ENCODE measurements at places on chromosomes 13 and 19.

GRCh38 chr13:99389520-99390304 is 82.5 kb upstream of the GPR183 start:
- DNase-seq = no peak

GRCh38 chr13:93425411-93425810 is 198.8 kb downstream of the GPC6 start:
- DNase-seq = no peak

DNA sequence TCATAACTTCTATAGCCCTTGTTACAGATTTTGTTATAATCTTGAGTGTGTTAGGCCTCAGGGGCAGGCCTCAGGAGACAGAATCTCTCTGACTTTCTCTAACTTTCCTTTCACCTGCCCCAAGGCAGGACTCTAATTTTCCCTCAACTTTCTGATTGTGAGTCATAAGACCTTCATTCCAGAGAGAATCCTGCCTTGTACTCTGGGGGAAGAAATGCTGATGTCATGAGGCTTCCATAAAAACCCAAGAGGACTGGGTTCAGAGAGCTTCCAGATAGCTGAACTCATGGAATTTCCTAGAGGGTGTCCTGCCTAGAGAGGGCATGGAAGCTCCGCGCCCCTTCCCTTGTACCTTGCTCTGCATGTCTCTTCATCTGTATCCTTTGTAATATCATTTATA is 5.3 kb upstream of the KBTBD6 start:
- DNase-seq = no peak

DNA sequence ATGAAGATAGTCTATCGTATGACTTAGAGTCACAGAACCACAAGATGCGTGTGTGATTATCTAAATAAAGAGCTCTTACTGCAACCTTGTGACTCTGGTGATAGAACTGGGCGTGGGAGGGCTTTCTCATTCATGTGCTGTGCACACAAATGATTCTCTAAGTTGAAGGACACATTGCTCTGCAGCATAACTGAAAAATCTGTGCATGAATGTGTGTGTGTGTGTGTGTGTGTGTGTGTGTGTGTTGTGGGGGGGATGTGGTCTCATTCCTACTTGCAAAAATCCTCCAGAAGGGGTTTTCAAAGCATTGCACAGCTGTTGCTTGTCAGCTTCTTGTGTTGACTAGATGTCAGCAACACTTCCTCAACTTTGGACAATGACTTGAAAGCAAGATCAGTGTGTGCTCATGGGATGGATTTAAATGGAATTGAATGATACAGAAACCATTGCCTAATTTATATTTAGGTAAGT is 22.4 kb downstream of the LRCH1 start:
- no peak for DNase-seq

DNA sequence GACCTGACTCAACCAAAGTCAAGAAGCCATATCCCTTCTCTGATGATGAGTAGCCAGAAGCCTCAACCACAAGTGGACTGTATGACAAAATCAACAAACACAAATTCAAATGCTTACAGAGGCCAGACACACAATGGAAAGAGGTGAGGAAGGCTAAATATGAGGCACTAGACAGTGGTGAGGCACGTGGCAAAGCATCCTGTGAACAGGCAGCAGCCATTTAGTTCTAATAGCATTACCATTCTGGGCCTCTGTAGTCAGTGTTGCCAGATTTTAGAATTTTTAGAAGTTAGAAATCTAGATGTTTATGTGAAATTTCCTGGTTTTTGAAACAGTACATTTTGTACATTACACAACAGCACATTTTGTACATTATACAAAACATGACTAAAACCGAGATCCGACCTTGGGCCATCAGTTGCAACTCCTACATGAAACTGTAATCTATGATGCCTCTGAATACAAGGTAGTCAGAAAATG is 403.3 kb downstream of the COG6 start:
- DNase-seq = no peak

GRCh38 chr13:102141625-102142472 is 260.0 kb downstream of the FGF14 start:
- no peak for DNase-seq

DNA sequence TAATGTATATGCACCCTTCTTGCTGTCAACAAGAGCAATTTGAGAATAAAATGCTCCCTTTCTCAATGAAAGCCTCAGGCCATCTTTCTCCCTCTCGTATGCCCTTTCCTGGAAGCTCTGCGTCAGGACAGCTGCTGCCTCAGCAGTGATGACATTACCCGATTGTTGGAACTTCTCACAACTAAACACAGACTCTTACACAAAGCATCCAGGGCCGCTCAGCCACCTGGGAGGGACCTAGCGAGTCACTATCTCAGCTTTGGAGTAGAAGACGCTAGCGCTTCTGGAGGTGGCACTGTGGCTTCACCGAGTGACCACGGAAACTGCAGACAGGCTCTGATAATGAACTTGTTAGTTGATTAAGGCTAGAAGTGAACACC is 153.2 kb upstream of the SOX1 start:
- DNase-seq = no peak

- DNase-seq = no peak
Measured at GRCh38 chr19:5832061-5832460, 7.4 kb downstream of the FUT6 start.

DNA sequence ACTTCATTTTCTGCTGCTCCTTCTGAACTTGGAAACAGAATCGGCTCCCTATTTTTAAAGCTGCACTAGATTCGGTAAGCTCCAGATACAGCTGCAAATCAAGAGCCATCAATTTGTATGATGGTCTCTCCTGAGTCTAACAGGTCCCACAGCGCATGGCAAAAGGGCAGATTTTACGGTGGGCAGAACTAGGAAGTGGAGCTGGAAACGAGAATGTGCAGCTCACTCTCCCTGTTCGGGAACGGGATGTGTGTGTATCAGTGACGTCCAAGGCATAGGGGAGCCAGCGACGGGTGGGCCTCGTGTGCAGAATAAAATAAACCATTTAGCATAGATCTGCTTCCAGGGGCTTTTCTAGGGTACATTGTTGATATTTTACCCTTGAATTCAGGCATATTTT is 74.2 kb downstream of the COL4A1 start:
- DNase-seq = no peak

DNA sequence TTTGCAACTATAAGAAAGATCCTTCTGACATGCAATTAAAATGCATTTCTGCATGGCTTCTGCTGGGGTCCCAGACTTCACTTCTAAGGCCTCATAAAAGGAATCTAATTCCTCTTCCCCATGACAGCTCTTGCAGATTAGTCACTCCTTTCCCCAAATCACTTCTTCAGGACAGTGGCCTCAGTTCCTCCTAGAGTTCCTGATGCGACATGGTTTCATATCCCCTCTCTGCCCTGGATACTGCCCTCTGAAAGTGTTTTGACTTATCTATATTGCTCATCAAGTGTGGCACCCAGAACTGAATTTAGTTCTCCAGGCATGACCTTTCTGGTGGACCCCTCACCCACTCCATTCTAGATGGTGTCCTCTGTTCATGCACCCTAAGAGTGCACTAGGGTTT is 238.1 kb downstream of the FOXO1 start:
- no peak for DNase-seq

- no peak for DNase-seq
Measured at GRCh38 chr13:61531383-61532065, 115.9 kb upstream of the PCDH20 start.

DNA sequence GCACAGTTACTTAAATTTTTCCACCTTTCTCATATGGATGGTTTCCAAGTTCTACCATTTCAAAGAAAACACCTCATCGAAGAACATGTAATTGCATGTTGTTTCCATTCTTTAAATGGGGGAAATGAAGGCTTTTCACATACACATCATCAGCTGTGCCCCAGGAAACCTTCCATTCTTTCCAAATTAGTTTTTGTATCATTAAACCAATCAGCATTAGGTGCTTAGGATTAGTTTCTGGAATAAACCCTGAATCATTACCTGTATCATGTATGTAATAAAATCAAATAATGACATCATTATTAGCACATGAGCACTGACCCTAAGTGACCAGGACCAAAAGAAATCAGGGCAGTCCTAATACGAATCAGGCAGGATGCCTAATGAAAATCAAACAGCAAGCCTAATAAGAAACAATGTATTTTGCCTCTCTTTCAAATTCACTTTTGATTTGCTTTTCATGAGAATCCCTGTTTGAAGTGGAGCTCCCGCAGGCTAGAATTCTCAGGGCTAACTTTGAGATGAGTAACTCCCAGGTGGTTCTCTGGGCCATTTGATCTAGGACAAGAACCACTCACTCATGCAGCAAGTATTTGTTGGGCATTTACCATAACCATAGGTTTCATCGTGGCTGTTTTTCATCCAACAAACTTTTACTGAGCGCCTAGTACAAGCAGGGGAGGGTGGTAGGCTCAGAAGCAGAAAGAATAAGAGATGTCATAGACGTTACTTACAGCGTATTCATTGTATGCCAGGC is 89.2 kb downstream of the MZT1 start:
- no peak for DNase-seq

GRCh38 chr19:14689598-14690503 is at the start of gene ZNF333:
Gene ZNF333, plus strand, starts transcription at chr19:14690048. Its CDS starts 3,444 bp downstream, at chr19:14693492.
- peak; percentile 50 for DNase-seq

GRCh38 chr19:45180936-45181335 is 2.4 kb downstream of the BLOC1S3 start:
- no peak for DNase-seq

DNA sequence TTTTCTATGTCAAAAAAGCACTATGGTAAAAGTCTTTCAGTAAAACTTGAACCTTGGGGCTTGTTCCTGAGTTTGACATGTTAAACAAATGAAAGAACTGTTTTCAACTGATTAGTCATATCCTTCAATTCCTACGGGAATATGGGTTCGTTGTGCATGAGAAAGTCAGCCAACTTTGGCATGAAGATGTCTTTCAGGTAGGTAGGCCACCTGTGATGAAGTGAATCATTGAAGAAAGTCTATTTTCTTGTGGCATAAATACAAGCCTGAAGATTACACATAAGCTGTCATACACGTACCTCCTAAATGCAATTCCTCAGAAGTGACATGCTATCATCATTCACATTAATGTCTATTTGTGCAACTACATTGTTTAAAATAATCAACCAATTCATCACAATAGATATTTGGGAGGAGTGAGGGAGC is 513.0 kb downstream of the IRS2 start:
- no peak for DNase-seq

DNA sequence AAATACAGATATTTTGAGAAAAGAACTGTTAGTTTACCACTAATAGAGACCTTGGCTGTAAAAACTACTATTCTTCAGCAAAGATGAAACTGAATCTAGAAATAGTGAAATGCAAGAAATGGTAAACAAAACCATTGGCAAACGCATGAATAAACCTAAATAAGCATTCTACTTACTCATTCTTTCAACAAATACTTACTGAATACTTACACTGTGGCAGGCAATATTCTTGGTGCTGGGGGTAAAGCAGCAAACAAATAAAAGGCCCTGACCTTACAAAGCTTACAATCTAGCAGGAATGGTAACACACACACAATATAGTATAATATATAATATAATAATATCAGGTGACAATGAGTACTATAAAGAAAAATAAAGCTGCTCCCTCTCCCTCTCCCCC is 38.7 kb downstream of the KATNAL1 start:
- no peak for DNase-seq

- DNase-seq = no peak
Measured at GRCh38 chr13:21897161-21897560, 226.3 kb downstream of the FGF9 start.

DNA sequence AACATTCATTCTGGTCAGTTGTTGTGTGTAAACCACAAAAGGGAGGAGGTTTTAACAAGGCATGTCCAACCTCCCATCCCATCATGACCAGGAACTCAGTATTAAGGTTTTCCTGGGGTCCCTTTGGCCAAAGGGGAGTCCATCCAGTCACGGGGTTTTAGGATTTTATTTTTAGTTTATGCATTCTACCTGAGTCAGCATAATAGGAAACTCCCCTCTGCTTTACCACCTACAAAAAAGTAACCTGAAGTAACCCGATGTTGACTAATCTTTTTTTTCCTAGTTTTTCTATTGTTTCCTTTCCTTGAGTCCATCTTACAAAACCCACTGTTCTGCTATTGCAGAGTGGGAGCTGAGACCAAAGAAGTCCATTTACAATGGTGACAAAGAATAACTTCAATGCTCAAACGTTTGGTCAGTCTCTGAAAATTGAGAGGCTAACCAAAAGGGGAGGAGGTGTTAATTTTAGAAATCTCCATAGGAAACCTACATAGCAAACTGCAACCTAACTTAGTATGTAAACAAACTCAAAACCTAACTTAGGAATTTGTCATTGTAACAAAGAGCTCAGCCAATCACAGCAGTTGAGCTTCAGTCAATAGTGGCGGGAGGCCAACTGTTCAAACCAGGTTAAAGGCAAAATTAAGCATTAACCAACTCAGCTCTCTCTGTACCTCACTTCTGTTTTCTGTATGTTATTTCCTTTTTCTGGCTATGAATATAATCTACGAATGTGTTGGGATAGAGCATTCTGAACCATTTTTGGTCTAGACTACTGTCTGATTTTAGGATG is 1954.1 kb downstream of the PCDH9 start:
- DNase-seq = no peak

GRCh38 chr13:50928102-50928501 is 18.5 kb downstream of the RNASEH2B start:
- DNase-seq = no peak

GRCh38 chr19:37551129-37551993 is 43.2 kb downstream of the ZNF571 start:
- DNase-seq = no peak

- no peak for DNase-seq
Measured at GRCh38 chr13:41416276-41416675, 41.1 kb upstream of the RGCC start.

DNA sequence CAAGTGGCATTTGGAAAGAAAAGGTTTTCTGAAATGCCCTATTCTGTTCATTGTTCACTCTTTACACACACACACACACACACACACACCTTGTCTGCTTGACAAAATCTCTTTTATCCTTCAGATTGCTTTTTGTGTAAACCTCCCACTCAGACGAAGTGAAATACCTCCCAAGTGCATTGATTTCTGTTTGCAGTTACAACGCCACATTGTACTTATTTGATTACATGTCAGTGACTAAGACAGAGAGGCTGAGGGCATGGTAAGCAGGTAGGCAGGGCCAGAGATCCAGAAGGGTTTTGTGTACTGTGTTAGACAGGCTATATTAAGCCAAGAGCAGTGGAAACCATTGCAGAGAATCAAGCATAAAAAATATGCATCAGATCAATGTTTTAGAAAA is 561.8 kb downstream of the GPC6 start:
- DNase-seq = no peak

GRCh38 chr19:23263870-23264590 is 13.8 kb upstream of the ZNF724 start:
- no peak for DNase-seq

GRCh38 chr13:65488606-65489005 is 1741.5 kb downstream of the PCDH9 start:
- DNase-seq = no peak

GRCh38 chr19:4378886-4379285 is 21.5 kb downstream of the SH3GL1 start:
- no peak for DNase-seq

DNA sequence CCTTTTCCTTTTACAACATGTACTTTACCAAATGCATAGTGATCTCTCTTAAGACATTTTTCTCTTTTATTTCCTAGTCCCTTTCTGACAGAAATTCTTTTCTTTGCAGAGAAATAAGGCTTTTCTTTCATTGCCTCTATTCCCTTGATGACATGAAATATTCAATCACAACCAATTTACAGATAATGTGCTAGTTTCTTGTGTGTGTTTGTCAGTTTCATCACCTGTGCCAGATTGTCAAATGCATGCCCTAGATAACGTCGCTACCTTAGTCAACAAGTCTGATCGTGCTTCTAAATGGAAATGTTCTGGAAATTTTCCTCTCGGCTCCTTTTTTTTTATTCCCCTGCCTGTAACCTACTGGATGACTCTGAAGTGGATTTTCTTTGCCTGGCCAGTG is 478.1 kb downstream of the KLF5 start:
- DNase-seq = no peak
